T-helper 1 cell (primary cell): ENCODE measurements at places on chromosomes 3 and 15.

DNA sequence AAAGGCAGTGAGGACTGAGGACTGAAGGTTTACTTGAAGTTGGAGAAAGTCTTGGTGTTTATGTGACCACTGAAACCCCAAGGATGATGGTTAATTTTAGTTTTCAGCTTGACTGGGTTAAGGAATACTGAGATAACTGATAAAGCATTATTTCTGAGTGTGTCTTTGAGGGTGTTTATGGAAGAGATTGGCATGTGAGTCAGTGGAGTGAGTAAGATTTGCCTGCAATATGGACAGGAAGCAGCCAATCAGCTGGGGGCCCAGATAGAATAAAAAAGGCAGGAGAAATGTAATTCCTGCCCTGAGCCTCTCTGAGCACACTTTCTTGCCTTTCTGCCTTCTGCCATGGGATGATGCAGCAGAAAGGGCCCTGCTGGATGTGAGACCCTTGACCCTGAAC, 92.4 kb downstream of the KBTBD8 start:
- DNase-seq = no peak

- DNase-seq = no peak
These were observed 44.0 kb upstream of the SLC41A3 start for GRCh38 chr3:126127904-126128303.

DNA sequence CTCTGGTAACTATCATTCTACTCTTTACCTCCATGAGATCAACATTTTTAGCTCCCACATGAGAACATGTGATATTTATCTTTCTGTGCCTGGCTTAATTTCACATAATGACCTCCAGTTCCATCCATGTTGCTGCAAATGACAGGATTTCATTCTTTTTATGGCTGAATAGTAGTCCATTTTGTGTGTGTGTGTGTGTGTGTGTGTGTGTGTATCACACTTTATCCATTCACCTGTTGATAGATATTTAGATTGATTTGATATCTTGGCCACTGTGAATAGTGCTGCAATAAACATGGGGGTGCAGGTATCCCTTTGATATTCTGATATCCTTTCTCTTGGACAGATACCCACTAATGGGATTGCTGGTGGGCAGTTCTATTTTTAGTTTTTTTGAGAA, 18.3 kb downstream of the DLG1 start:
- DNase-seq = no peak

DNA sequence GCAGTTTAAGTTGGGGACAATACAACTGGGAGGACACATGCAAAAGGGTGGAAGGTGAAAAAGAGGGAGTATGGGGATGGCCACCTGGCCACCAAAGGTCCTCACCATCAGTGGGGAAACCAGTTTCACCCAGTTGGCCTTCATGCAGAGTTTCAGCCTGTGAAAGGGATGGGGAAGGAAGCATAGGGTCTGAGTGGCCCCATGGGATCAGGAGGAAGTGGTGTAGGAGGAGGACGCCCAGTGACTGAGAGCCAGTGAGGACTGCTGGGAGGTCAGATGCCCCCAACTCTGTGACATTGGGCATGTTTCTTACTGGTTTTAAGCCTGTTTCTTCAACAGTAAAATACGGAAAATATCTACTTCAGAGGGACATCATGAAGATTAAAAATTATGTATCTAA, 16.3 kb downstream of the BCL2A1 start:
- DNase-seq = no peak

- no peak for DNase-seq
These were observed 8.2 kb downstream of the RTP3 start for GRCh38 chr3:46505953-46506352.

DNA sequence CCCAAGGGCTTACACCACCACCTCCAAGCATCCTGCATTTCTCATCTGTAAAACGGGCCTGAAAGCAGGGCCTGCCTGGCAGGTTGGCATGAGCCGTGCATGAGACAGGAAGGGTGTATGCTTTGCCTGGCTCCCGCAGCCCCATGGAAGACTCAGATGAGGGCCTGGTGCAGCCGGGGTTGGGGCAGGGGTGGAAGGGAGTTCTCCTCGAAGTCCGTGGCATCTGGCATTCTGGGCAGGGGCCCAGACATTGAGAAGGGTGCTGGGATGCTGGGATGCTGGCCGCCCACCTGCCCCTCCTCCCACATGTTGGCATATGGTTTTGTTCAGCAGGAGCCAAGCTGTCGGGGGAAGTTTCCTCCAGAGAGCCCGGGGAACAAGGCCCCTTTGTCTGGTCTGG, 13.0 kb upstream of the FBLN2 start:
- DNase-seq = no peak

GRCh38 chr3:120894316-120895057, 13.5 kb upstream of the STXBP5L start:
- no peak for DNase-seq

GRCh38 chr3:13853978-13854296, 25.9 kb downstream of the WNT7A start:
- DNase-seq = no peak

GRCh38 chr15:68206711-68207151, 1.6 kb upstream of the CALML4 start:
- no peak for DNase-seq
